ENCODE measurements at places on chromosomes 12 and 14.
A peak's percentile ranks its signal among the peaks of the same experiment; 100 is the strongest.

GRCh38 chr12:32843528-32844095, 53.0 kb downstream of the PKP2 start:
- no peak for DNase-seq

GRCh38 chr12:15584366-15585041, 204.7 kb downstream of the EPS8 start:
- no peak for DNase-seq

GRCh38 chr12:112992541-112993398, 14.5 kb downstream of the OAS2 start:
- DNase-seq, result no peak

DNA sequence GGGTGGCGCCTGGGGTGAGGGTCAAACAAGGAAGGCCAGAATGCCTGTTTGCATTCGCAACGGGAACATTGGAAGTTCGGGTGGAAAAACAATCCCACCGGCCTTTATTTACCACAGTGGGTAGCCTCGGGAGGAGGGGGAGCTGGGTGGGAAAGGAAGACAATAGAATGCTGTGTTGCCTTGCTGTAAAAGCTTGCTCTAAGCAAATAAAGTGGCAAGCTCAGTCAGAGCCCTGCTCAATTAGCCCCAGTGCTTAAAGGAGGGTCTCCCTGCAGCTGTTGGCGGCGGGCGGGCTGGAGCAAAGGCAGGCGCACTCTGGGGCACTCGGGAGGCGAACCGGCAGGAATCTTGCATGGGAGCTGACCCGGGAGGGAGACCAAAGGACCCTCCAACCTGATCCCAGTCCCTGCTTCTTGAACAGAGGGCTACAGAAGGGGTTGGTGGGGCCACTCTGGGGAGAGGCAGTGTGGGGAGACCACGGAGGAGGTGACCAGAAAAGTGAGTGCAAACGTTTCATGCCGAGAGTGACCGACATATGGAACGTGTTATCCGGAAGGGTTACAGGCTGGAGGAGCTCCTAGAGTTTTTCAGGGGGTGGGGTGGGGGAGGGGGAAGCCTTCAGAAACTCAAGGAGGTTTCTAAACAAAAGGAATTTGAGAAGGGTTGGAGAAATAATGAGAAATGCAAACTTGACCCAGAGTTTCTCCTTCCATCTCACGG, 48.5 kb downstream of the NTF3 start:
- DNase-seq, result peak; percentile 51

DNA sequence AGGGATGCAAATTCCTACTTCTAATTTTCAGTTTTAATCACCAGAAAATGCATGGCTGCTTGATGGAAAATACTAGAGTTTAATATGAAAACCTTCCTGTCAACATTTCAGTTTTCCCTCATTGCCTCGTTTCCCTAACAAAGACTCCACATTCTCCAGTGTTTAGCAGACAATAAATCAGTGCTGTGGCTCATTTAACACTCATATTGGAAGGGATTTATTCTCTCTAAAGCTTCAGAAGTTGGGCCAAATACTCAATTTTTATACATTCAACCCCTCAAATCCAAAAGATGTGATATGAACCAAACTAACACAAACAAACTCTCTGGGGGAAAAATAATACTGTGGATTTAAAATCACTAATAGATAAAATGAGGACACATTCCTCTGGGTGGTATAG, 482.5 kb downstream of the FLRT2 start:
- no peak for DNase-seq

- DNase-seq, result no peak
Measured at GRCh38 chr14:69643430-69644200, 32.2 kb downstream of the SUSD6 start.

DNA sequence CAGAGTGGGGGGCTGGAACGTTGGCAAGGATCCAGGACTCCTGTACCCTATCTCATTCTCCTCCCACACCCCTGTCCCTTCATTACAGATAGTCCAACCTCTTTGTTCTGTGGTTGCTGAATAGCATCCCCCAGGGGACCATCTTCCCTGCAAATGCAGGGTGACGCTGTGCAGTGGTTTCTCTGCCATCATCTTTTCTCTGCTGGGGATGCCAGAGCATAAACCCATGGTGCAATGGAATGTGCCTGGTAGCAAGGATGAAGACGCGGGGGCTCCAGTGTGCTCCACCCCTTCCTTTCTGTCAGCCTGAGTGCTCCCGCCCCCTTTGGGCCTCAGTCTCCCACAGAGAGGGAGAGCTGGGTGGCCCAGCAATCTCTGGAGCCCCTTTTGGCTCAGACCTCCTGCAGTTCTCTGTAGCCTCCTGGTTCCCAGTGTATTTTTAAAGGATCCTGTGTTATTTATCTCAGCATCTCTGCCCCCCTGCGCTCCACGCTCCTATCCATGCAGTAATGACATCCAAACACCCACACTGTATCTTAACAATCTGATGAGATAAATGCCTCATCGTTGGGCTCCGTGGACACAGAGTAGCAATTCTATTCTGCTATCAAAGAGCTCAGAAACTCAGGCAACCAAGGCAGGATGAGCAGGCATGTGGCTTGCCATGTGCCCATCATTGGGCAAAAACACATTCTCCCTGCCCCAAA, 212.8 kb downstream of the CACNA1C start:
- DNase-seq, result no peak

DNA sequence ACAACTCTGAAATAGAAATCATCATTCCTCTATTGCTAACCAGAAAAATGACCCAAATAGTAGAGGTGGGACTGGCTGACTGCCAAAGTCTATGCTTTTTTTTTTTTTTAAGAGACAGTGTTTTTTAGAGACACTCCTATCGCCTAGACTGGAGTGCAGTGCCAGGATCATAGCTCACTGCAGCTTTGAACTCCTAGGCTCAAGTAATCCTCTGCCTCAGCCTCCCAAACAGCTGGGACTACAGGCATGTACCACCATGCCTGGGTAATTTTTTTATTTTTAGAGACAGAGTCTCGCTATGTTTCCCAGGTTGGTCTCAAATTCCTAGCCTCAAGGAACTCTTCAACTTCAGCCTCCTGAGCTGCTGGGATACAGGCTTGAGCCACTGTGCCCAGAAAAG, 19.2 kb downstream of the NR2C1 start:
- no peak for DNase-seq

- DNase-seq, result no peak
Measured at GRCh38 chr14:49853158-49853477, 530 bp upstream of the NEMF start.

- DNase-seq, result no peak
Measured at GRCh38 chr14:100096656-100097055, 31.4 kb downstream of the EVL start.

DNA sequence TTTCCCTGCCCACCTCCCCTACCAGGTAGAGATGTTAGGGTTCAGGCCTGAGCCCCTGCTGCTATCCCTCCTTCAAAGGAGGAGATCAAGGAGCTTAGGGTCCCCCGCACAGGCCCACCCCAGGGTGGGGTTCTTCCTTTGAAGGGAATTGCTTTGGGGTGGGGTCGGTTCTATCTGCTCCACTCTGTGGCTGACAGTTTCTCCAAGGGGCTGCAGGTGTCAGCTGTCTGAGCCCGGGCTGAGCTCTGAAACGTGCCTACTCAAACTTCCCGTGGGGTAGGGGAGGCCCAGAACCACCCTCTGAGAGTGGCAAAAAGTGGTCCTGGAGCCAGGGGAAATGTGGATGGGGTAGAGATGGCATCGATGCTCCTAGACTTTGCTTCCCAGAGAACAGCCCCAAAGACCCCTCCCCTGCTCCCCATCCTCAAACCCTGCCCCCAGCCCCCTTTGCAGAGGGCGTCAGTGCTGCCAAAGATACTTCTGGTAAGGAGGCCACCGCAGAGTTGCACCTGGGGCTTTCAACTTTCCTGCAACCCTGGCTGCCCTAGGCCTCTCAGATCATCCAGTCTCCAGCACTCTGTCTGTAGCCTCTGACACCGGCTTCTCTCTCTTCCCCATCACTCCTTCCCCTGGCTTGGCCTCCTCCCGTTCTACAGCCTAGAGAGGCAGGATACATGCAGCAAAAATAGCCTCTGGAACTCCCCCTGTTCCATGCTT, 6.3 kb upstream of the CD4 start:
- DNase-seq, result no peak

DNA sequence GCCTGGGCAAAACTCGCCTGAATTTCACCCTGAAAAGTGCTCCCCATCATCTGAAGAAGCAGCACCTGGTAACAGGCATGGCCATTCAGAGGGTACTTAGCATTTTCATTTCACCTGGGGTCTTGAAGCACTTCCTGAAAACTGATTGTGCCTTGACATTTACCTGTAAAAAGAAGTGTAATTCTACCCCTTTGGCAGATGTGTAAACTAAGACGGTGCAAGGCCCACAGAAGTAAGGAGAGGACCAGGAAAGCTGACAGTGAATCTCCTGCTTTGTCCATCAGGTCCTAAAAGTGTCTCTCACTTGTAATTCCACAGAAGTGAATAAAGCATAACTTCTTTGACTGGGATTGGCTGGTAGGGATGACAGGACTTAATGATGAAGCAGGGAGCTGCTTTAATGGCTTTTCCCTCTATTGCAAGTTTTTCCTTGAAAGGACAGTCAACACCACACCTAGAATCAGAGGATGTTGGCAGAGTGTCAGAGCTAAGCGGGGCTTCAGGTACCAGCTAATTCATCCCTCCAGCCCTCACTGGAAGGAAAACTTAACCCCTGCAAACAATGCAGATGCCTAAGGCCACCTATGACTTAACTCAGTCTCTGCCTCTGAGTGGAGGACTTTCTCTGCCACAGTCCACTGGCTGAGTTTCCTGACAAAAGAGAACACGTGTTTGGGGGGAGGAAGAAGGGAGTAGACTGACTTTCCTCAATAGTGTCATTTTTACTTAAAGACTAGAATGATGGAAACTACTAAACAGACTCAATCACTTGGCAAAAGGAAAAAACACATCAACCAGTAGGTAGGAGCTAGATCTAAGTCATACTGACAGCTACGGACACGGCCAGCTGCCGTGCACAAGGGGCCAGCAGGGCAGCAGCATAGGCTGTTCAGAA, 74.7 kb downstream of the NUAK1 start:
- DNase-seq, result no peak

- DNase-seq, result no peak
Measured at GRCh38 chr12:53201177-53201541, 5.9 kb downstream of the ITGB7 start.

- DNase-seq, result no peak
Measured at GRCh38 chr14:60241091-60241490, 7.9 kb upstream of the PPM1A start.

DNA sequence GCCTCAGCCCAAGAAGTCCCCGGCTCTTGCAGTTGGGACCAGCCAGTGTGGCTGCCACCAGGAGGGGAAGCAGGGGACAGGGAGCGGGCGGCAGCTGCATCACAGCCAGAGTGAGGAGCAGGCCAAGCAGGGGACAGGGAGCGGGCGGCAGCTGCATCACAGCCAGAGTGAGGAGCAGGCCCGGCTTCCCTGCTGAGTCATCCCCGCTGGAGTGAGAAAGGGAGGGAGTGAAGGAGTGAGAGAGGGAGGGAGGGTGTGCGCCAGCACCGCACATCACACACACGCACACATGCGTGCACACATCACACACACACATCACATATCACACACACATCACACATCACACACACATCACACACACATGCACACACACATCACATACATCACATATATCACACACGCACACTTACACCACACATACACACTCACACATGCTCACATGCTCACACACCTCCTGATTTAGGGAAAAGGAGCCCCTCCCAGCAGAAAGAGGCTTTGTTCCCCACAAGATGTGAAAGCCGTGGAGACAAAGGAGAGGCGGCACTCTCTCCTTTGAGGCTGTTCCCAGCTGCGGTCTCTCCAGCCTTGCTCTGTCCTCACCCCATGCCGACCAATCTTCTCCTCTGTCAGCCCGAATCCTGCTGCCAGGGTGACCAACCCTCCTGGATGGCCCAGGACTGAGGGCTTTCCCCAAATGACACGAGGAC, 16.7 kb upstream of the ZDHHC22 start:
- no peak for DNase-seq

DNA sequence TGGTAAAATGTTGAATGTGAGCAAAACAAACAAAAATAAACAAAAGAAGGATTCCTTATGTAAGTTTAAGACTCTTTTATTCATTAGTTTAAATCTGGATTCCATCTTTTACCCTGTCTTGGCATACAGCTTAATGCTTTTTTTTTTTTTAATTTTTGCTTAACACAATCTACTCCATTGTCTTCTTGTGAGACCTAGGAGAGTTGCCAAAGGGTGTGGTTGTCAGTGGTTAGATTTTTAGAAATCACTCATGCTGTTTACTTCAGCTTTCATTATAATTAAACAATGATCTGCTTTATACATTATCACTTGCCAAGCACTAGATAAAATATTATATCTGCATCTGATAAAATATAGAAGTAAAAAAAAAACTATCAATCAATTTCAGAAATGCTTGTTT, 77.7 kb upstream of the KITLG start:
- DNase-seq, result no peak

GRCh38 chr14:64059454-64060198, 206.8 kb downstream of the SYNE2 start:
- no peak for DNase-seq

DNA sequence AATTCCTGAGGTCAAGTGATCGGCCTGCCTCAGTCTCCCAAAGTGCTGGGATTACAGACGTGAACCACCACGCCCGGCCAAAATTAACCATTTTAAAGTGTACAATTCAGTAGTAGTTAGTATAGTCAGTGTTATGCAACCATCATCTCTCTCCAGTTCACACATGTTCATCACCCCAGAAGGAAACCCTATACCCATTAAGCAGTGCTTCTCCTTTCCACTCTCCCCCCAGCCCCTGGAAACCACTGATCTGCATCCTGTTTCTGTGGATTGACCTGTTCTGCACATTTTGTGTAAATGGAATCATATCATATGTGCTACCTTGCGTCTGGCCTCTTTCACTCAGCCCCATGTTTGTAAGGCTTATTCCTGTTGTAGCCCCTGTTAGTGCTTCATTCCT, 52.2 kb downstream of the PHETA1 start:
- no peak for DNase-seq
